Umbilical cord (tissue), 2 donors: ENCODE measurements at places on chromosomes 7 and 10. TPM values are rescaled to one million over a fixed set of nuclear protein-coding genes. Genes with fewer than 3 reads are reported as not detected.

The ZNF853 gene
- total RNA-seq: 21.9 TPM

The AGMO gene
- 1.4 TPM for total RNA-seq

GRCh38 chr7:30070052-30070451 is 41.8 kb downstream of the PLEKHA8 start:
- DNase-seq: no peak

- no peak for DNase-seq
Observed at GRCh38 chr7:116584721-116585120, 59.9 kb downstream of the CAV1 start.

GRCh38 chr10:113665806-113666354 is 2.0 kb upstream of the NRAP start:
- peak; percentile 66 for DNase-seq

DNA sequence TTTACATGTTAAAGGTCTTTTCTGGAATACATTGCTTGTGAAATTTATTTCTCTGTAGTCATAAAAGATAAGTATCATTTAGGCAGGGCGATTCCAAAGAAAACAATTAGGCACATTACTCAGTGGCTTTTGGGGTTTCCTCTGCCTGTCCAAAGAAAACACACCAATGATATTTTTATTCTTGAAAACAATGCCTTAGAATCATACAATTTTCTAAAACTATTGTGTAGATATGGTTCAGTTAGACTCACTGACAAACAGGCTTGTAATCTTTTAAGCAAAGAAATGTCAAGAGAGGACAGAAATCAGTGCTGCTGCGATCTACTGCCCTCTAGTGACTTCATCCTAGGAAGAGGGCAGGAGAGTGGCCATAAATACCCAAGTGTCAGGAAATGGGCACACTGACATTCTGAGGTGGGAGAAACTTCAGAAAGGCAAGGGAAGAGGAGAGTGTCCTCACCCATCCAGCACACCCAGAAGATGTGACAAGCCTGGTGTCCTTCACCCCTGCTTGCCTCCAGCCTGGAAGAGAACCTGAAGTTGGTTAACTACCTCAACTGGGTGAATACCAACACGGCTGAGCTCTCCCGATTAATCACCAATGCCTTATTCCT is 120.5 kb downstream of the GALNT11 start:
- DNase-seq: peak; percentile 41

GRCh38 chr10:117000580-117000979 is 4.4 kb downstream of the SHTN1 start:
- DNase-seq: no peak
